ENCODE measurements at places on chromosomes 1 and 21.

GRCh38 chr21:37183749-37184148 is 83.4 kb downstream of the VPS26C start:
- no peak for DNase-seq

DNA sequence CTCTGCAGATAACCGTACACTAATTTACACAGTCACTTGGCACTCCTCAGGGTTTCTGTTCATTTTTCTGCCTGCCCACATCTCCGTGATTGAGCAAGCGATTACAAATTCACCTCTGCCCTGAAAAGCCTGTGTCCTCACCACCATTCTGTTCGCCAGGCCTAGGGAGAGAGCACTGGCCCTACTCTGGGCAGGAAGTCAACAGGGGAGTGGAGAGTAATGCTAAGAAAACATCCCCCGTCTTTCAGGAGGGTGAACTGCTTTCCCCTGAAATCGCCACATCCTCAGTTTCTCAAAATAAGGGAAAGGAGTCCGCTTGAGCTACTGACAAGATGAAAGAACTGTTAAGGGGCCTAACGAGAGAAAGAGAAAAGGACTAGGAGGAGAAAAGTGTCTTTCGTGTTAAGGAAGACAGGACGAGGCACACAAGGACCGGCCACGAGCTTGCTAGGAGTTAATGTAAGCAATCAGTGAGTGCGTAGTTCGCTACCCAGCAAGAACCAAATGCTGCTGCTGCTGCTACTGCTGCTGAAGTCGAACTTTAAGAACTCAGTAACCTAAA is 632 bp downstream of the PEX19 start:
- no peak for DNase-seq

DNA sequence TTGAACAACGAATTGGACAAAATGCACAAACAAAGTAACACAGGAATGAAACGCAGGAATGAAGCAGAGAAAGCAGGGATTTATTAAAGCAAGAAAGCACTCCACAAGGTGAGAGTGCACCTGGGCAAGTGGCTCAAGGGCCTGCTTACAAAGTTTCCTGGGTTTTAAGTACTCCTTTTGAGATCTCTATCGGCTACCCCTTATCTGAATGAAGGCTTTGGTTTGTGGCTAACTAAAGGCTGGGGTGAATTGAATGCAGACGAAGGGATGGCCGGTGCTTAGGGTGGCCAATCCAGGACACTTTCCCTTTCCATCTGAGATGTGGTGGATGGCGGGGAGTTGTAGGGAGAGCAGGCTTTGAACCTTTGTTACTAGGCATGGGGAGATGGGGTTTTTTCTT is 151.4 kb upstream of the KIAA0040 start:
- no peak for DNase-seq

- DNase-seq = no peak
Observed at GRCh38 chr1:111927652-111928051, 61.8 kb downstream of the KCND3 start.

GRCh38 chr1:163440090-163440489 is 118.3 kb downstream of the NUF2 start:
- DNase-seq = no peak

- no peak for DNase-seq
Observed at GRCh38 chr1:94250341-94250740, 13.0 kb upstream of the ARHGAP29 start.

DNA sequence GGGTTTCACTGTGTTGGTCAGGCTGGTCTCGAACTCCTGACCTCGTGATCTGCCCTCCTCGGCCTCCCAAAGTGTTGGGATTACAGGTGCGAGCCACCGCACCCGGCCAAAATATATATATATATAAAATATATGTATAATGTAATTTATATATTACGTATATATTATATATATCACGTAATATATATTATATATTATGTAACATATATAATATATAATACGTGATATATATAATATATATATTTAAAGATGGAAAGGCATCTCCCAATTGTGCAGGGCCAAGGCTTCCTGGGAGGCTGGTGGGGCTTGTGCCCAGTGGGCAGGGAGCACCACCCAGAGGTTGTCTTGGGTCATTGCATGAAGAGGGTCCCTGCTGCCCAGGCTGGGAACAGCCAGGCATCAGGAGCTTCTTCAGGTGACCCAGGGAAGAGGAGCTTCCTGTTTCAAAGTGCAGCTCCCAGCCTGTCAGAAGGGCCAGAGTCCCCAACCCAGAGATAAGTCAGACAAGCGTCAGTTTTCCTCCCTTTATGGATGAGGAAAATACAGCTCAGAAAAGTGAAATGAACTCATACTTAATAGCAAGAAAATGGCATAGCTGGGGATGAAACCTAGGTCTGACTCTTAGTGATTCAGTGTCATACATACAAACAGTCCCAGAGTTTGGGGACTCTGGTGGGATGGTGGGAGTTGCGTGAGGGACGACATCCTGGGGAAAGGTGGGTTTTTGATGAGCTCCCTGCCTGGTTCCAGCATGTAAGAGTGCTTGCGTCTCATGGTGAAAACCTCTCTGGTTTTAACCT is 12.0 kb downstream of the UBE2Q1 start:
- no peak for DNase-seq

DNA sequence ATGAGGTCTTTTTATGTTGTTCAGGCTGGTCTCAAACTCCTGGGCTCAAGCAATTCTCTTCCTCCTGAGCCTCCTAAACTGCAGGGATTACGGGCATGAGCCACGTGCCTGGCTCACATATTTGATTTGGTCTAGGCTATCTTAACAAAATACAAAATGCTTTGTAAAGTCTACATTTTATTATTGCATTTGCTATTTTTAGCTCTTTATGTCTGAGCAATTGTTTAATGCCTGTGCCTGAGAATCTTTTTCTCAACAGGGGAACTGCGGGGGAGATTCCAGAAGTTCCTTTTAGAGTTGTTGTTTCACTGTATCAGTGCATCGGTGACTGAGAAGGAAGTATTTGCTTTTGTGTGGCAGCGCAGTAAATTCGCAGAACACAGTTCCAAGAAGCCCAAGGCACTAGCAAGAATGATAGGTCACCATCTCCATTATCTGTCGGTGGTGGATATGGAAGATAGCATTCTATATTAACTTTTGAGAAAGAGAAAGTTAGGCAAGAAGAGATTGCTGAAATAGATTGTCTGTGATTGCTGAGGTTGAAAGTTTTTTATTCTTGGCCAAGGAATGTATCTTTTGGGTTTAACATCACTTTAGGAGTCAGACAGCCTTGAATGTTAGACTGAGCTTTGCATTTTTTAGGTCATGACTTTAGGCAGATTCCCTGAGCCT is 167.3 kb downstream of the PDE4B start:
- DNase-seq = no peak

DNA sequence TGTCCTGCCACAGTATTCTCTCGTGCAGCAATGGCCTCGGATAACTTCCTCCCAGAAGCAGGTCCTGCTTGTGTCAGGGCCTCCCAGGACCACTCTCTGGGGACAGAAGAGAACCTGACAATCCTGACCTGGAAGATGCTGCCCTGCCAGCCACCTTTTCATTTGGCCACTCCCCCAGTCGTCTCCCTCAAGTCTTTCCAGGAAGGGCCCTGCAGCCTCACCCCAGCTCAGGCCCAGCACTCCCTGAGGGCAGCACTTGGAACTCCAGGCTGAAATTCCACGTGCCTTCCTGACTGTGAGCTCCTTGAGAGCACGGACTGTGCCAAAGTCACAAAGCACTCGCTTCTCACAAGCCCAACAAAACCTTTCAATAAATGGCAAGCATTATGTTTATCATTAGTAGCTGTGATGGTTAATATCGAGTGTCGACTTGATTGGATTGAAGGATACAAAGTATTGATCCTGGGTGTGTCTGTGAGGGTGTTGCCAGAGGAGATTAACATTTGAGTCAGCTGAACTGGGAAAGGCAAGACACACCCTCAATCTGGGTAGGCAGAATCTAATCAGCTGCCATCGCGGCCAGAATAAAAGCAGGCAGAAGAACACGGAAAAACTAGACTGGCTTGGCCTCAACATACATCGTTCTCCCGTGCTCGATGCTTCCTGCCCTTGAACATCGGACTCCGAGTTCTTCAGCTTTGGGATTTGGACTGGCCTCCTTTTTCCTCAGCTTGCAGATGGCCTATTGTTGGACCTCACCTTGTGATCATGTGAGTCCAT is 2.3 kb upstream of the CLEC20A start:
- DNase-seq = no peak

DNA sequence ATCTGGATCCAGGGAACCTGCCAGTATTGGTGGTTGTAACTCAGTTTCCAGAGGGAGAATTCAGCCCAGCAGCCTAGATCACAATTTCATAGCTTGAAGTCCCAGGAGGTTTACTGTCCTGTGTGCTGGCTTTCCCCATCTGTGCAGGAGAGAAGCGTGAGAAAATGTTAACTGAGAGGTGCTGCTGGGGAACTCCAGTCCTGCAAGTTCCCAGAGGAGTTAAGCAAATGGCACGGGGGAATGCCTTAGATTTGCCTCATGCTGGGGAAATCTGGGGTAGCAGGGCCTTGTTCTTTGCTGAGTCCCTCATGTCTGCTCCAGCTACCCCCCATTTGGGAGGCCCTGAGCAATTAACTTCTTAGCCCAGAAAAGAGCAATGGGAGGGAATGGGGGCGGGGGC is 25.1 kb upstream of the SLAMF6 start:
- DNase-seq = no peak

- DNase-seq = no peak
Observed at GRCh38 chr1:206606867-206607266, 5.4 kb downstream of the EIF2D start.

DNA sequence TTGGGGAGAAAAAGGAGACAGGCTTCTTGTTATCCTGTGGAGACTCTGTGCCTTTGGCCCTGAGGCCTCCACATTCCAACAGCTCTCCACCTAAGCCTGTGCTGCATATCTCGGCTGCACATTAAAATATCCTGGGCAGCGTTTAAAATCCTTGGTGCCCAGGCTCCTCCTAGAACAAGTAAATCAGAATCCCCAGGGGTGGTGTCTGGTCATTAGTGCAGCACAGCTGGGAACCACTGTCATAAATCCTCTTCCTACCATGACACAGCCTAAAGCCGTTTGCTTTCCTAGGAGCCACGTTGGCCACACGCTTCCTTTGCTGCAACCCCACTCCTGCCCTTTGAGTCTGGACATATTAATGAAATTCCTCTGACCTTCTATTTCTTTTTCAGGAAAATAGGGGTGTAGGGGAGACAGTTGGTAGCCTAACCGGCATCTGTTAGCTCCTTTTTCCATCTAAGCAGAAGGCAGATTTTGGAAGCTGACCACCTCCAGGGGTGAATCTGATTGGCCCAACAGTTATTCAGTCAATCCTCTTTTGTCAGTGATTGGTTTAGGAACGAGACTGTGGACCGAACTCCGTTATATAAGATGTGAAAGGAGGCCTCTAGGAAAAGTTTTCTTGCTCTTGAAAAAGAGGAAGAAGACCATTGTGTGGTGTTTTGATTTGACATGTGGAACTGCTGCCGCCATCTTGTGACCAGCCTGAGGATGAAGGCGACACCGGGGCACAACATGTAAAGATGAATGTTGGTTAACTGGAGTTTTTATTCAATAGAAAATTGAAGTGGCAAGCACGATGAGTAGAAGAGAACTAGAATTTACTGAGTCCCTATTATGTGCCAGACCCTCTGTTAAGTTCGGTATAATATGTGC is 41.9 kb downstream of the JUN start:
- DNase-seq = no peak

DNA sequence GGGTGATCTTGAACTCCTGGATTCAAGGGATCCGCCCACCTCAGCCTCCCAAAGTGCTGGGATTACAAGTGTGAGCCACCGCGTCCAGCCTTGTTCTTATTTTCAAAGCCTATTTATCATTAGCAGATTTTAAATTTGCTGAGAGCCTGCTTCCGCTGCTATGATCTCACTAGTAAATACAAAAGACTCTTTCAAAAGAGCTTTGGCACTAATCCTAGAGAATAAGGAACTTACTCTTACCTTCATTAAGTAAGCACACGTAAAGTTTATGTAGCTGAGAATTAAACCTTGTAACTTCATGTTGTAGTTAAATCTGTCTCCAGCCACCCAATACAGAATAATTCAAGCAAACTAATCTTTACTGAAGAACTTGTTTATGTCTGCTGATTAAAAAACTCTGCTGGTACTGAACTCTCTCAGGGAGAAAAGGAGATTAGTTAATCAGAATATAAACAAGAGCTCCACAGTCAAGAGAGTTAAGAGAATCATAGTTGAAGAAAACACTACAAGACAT is 72.3 kb downstream of the RUSC1 start:
- no peak for DNase-seq

GRCh38 chr1:55239548-55239947 is 24.4 kb upstream of the USP24 start:
- DNase-seq = no peak

GRCh38 chr1:234742622-234743021 is 132.6 kb upstream of the IRF2BP2 start:
- no peak for DNase-seq

DNA sequence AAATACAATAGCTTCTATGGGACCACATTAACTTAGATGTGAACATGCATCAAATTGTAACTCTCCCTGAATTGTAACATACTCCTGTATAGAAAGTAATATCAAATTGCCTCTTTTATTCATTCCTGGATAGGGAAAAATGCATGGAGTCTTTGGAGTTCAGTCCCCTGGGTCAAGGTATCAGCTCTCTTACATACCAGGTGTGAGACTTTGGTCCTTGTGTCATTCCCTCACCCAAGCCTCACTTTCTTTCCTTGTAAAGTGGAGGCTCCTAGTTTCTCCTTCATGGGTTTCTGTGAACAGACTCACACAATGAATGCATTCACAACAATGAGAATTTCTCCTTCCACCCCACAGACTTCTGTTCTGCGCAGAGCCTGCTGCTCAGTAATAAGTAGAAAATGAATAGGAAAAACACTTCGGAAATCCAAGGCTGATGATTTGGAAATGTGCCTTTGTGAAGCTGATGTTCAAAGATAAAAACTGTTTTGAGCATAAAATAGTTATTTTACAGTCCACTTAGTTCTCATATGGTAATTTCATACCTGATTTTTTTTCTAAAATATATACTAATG is 185.3 kb downstream of the AK5 start:
- no peak for DNase-seq

DNA sequence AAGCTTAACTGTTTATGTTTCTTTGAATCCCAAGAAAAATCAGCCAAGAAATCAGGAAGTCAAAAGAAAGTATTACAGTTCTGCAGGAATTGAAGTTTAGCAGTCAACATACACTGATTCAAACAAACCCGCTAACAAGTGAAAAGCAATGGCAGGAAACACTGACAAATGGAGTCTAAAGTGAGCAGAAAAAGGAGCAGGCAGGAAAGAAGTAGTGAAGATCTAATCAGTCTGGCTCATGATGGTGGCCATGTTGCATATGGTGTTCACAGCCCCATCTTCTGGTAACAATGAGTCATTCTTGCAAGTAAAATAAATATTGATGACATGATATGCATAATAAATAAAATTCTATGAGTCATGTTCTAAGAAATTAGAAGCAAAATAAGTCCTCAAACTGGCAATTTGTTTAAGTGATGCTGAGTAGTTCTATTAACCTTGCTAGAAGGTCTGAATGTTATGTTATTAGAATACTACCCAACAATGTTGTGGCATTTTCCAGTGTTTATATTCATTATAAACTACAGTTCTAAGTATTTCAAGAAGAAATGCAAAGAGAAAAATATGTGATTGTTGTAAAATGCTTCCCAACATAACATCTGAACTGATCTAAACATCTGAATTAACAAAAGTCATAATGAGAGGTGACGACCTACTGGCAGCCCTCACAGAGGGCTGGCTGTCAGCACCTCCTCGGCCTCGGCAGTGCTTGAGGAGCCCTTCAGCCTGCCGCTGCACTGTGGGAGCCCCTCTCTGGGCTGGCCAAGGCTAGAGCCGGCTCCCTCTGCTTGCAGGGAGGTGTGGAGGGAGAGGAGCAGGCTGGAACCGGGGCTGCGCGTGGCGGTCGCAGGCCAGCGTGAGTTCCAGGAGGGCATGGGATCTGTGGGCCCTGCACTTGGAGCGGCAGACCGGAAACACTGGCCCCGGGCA is 5.7 kb upstream of the ACBD6 start:
- no peak for DNase-seq

GRCh38 chr1:159122005-159122621 is 45.5 kb upstream of the AIM2 start:
- DNase-seq = no peak
